ENCODE measurements at places on chromosomes 5 and 9.

GRCh38 chr9:127273326-127273725, 8.8 kb downstream of the GARNL3 start:
- no peak for DNase-seq

GRCh38 chr5:25345240-25345771, 700.5 kb upstream of the CDH10 start:
- no peak for DNase-seq

DNA sequence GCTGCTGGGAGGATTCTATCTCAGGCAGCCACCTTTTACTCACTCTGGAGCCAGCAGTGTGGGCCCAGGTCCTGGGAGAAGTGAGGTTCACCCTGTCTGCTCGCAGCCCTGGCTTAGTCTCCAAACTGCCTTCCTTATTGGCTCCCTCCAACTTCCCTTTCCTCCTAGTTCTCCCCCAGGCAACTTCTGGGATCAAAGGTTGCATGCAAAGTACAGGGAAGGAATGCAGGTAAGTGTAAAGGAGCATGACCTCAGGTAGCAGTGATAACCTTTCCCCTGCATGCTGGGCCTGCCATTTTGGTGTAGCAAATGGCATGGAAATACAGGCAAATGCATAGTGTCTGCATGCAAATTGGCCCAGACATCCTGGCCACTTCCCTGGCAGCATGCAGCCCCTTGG, 53.8 kb upstream of the ARAP3 start:
- no peak for DNase-seq

- DNase-seq, result no peak
Observed at GRCh38 chr5:131297886-131298285, 34.0 kb downstream of the CDC42SE2 start.

DNA sequence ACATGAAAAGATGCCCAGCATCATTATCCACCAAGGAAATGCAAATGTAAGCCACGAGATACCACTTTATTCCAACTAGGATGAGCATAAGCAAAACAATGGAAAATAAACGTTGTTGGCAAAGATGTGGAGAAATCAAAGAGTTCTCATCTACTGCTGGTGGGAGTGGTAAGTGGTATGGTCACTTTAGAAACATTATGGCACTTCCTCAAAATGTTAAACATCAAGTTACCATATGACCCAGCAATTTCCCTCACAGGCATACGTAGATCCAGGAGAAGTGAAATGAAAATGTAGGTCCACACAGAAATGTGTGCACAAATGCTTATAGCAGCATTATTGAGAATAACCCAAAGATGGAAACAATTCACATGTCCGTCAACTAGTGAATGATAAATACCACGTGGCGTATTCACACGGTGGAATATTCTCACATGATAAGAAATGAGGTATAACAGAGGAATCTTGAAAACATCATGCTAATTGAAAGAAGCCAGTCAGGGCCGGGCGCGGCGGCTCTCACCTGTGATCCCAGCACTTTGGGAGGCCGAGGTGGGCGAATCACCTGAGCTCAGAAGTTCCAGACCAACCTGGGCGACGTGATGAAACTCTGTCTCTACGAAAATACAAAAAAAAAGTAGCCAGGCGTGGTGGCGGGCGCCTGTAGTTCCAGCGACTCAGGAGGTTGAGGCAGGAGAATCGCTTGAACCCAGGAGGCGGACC, 16.4 kb upstream of the FLT4 start:
- DNase-seq, result no peak

DNA sequence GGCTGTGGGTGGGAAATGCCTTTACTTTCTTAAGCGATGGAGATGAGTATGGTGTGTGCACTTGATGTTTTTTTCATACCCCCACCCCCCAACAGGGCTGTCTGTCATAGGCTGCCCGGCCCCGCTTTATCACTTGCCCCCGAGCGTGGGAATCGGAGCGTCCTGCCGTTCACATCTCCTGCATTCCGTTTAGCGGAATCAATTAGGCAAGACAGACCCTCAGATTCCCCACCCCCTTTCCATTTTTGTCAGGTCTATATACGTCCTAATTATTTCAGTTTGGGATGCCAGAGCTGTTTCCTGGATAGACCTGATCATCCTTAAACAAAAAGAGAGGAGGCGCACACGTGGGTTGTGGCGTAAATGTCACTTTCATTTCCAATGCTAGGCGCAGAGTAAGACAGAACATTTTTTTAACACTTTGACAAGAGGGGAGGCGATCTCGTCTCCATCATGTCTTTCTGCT, 217.2 kb downstream of the MEF2C start:
- DNase-seq, result no peak

DNA sequence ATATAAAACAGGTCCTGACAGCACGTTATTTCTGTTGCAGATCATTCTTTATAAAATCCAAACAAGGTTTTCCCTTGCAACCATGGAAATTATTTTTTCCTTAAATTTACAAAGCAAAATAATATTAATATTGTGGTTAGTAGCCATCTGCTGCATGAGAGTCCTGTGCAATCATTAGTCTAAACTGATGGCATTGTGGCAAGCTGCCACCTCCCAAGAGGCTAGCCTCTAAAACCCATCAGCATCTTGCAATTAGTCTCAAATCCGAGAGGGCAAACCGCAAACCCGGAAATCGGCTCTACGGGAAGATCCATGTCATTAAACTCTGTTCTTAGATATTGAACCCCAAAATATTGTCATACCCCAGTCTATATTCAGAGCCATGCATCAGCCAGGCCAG, 11.3 kb upstream of the CDH6 start:
- DNase-seq, result no peak
